Myocyte (in vitro differentiated cells): ENCODE measurements at places on chromosomes 7 and 10. TPM values are rescaled to one million over a fixed set of nuclear protein-coding genes. Genes with fewer than 3 reads are reported as not detected.

DNA sequence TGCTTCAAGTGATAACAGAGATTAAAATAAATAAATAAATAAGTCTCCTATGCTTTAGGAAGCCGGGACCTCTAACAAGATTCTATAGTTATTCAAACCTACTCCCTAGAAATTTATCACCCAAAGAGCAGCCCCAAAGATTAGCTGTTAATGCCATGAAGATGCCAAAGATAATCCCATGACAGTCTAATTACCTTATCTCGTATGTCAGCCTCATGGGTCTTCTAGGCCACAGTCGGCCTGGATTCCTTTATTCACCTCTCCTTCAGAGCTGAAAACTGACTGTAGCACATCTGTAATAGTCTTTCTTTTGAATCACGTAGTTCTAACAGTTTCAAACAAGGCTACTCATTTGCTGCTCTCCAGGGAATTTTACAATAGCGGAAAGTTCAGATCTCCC, 24.2 kb downstream of the COL1A2 start:
- DNase-seq = no peak

- peak; percentile 80 for DNase-seq
Observed at GRCh38 chr10:59337201-59337652, 25.1 kb downstream of the FAM13C start.

DNA sequence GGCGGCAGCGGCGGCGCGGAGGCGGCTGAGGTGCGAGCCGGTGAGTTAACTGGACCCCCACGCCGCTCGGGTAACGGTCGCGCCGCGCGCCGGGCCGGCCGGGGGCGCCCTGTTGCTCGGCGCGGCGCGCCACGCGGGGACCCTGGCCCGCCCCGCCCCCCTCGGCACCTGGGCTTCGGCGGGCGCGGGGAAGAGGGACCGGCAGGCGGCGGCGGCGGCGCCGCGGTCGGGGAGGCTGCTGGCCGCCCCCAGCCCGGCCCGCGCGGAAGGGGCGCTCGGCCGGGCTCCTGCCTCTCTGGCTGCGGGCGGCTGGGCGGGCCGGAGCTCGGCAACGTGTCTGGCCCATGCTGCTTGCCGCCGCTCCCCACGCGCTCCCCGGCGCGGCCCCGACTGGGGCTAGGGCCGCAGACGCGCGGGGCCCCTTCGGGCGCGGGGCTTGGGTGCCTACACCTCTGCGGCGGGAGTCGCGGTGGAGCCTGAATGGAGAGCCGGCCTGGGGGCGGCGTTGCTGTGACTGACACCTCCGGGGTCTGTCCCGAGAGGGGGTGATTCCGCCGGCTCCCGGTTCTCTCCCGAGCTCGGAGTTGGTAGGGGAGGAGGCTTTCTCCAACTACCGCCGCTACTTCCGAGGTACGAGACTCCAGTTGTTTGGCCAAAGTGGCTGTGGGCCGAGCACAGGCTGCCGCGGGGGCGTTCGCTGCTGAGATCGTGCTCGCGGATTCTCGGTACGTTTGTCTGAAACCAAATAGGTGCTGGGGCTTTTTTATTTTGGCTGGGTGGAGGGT, 494 bp downstream of the PALS2 start:
- DNase-seq = peak; percentile 73

- no peak for DNase-seq
Observed at GRCh38 chr10:90746829-90747228, 111.0 kb downstream of the HTR7 start.

GRCh38 chr7:30647589-30648364, 34.5 kb downstream of the CRHR2 start:
- DNase-seq = peak; percentile 24

GRCh38 chr10:436013-436697, 253.3 kb downstream of the DIP2C start:
- DNase-seq = no peak

- DNase-seq = peak; percentile 25
Observed at GRCh38 chr7:79377097-79377496, 76.4 kb downstream of the MAGI2 start.

- no peak for DNase-seq
Observed at GRCh38 chr10:133455611-133456031, 1.9 kb downstream of the SCART1 start.

DNA sequence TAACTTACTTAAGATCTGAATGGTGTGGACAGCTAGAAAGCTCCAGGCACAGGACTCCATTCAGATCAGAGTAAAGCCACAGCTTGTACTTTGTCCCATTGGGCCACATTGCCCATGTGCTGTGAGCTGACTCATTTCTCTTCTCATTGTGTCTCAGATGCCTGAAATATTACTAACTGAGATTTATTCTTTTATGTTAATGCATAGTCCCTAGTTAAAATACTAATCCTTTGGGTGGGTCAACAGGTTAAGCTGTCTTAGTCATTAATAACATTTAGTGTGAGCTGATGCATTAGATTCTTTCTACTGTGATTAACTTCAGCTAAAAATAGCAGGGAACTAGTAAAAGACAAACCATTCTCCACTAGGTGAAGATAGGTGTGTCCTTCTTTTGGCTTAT, 104.7 kb upstream of the ARMC3 start:
- DNase-seq = peak; percentile 55

DNA sequence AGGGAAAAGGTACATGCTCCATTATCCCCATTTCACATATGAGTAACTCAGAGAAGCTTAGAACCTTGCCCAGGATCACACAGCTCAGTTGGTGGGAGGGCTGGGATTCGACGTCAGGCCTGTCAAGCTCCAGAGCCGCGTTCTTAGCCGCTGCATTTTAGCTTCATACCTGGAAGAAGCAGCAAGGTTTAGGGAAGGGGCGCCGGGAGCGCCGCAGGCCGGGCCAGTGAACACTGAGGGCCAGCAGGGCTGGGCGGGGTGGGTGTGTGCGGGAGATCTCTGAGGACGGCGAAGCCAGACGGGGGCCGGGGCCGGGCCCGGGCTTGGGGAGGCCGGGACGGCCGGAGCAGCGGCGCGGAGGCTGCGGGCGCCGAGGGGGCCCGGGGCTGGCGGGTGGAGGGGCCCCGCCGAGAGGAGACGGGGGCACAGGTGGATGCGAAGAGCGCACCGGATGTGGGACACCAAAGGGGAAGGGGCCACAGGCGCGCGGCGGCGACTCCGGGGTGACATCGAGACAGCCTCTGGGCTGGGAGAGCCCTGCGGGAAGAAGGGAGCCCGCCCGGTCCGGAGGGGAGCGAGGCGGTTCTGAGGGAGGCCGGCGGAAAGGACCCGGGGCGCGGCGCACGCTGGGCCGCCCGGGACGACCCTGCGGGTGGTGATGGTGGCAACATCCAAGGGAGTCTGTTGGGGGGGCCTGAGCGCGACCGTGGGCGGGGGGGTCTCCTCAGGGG, 498 bp downstream of the NDST2 start:
- no peak for DNase-seq

- no peak for DNase-seq
Observed at GRCh38 chr10:128070161-128070560, 56.1 kb downstream of the MKI67 start.

GRCh38 chr7:1920881-1921280, 250.8 kb downstream of the ELFN1 start:
- no peak for DNase-seq

DNA sequence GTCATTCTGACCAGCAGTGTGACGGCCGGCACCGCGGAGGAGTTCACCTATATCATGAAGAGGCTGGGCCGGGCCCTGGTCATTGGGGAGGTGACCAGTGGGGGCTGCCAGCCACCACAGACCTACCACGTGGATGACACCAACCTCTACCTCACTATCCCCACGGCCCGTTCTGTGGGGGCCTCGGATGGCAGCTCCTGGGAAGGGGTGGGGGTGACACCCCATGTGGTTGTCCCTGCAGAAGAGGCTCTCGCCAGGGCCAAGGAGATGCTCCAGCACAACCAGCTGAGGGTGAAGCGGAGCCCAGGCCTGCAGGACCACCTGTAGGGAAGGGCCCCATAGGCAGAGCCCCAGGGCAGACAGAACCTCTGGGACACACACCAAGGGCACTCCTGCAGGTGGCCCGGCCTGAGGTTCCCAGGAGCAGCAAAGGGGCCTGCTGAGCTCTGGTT, 9.0 kb downstream of the RBP3 start:
- no peak for DNase-seq

DNA sequence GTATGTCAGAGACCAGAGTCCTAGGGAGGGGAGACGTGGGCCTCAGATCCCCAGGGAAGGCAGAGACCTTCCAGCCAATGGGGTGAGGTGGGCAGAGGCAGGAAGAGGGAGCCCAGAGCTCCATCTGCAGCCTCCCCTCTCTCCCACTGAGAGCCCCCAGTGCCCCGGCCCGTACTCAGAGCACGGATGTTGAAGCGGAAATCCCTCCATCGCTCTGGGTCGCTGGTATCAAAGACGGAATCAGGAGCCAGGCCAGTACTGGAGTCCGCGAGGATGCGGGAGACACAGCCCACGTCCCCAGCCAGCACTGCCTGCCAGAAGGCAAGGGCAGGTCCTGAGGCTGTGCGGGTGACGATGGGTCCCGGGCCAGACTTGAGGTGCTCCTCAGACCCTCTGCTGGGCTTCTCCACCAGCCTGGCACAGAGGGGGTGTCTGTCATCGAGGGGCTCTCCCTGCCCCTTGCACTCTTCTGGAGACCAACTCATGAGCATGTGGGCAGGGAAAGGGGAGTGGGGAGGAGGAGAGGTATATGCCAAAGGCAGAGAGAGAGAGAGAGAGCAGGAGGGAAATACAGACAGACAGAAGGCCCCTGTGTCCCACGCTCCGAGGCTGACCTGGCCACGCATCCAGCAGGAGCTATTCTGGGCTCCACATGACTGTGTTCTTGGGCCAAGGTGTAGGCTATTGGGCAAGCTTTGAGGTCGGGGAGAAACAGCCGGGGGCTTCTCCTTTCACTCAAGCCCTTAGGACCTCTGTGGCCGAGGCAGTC, at the start of gene ASB10:
ASB10 (minus strand) TSS at position 611 of the 769 bp plus-strand sequence; CDS start at position 491, 120 bp downstream.
- DNase-seq = no peak

- DNase-seq = no peak
Observed at GRCh38 chr7:101833799-101834198, 16.4 kb downstream of the CUX1 start.

- DNase-seq = no peak
Observed at GRCh38 chr10:12797471-12798262, 203.8 kb downstream of the CCDC3 start.

DNA sequence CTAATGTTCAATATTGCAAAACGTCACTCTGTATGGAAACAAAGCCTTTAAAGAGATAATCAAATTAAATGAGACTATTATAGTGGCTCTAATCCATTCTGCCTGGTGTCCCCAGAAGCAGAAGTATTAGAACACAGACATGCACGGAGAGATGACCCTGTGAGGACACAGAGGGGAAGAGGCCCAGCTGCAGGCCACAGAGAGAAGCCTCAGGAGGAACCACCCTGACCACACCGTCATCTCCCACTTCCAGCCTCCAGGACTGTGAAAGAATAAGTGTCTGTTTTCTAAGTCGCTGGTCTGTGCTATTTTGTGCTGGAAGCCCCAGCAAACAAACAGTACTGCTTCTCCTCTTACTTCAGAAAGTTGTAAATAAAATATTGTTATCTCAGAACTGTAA, 283.5 kb upstream of the ADARB2 start:
- DNase-seq = no peak

GRCh38 chr7:84999450-84999849, 187.4 kb downstream of the SEMA3D start:
- DNase-seq = no peak

DNA sequence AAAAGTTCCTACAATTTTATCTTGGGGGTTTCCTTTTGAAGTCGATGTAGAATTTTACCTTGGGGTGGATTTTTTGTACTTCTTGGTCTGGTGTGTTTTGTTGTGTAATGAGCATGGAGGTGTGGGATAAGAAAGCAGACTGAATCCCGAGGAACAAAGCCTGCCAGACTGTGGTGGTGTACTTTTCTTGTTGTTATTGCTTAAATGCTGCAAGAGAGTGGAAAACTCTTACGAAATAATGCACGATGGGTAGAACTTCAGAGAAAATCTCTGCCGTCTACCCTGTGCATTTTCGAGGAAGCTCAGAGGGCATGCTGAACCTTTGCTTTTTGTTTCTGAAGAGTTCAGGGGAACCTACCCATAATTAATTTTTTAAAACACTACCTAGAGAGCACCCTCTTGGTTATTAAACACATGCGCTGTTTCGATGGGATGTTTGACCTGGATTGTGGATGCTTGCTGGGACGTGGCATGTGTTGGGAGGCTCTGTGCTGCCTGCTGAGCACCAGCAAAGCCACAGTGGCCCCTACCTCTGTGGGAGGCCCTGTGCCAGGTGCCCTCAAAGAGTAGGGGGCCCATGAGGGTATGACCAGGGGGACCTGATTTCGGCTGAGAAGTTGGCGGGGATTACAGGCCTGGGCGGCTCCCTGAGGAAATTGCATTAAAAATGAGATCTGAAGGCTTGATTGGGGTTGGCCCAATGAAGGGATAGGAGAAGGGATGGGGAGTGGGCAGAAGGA, 94.1 kb downstream of the TCF7L2 start:
- DNase-seq = no peak

DNA sequence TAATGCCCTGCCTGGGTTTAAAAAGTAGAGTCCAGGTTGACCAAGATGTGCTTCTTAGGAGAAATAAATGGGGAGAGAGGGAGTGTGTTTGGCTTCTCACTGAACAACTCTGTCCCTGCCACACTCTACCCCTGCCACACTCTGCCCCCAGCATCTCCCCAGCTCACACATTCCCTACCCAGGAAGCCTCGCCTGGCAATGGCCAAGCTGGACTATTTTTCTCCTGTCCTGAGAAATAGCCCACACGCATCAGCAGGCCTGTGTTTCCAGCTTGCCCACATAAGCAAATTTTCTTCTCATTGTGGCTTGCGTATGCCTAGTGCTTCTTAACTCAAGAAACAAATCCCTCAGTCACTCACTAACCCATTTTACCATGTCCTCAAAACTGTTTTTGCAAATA, 1.8 kb downstream of the LRRC18 start:
- DNase-seq = no peak

GRCh38 chr7:113199841-113200240, 81.5 kb upstream of the SMIM30 start:
- DNase-seq = peak; percentile 78

- no peak for DNase-seq
Observed at GRCh38 chr10:113945687-113946085, 91.2 kb downstream of the NHLRC2 start.

- DNase-seq = no peak
Observed at GRCh38 chr10:60604342-60604741, 173.9 kb upstream of the CDK1 start.

GRCh38 chr7:116741625-116742316, 69.8 kb downstream of the MET start:
- no peak for DNase-seq

- no peak for DNase-seq
Observed at GRCh38 chr7:140857048-140857447, 67.7 kb downstream of the BRAF start.

DNA sequence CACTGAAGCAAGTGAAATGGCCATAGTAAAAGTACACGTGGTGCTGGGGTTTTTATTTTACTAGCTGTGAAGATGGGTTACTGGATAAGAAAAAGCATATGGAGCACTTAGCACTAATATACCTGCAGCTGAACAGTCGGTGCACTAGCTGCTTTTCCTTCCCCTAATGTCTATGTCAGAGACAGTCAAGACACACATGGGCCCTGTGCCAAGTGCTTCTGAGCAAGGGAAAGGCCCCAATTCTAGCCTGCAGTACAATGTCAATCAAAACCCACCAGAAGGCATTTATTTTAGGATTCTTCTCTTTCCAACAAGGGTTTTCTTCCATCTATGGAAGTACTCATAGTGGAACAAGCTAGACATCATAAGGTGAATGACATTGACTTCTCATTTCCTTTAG, 716.7 kb downstream of the CCSER2 start:
- DNase-seq = no peak

The FKBP6 gene
- total RNA-seq = 0.11 TPM in 1 of 2 replicates, not detected in the other

The GCK gene
- total RNA-seq = 0.13 TPM in 1 of 2 replicates, not detected in the other

The CDNF gene
- 0.88 and 2.9 TPM in 2 replicates for total RNA-seq

The AUTS2 gene
- 4.4 and 6.6 TPM in 2 replicates for total RNA-seq

The PRRT4 gene
- 4.2 and 7.3 TPM in 2 replicates for total RNA-seq

The EPHB6 gene
- total RNA-seq = 0.08 and 0.16 TPM in 2 replicates

The H2BK1 gene
- total RNA-seq = not detected in 2 replicates

The CHAT gene
- not detected in 2 replicates for total RNA-seq
